ENCODE measurements at places on chromosomes 5 and 9.
A peak's percentile ranks its signal among the peaks of the same experiment; 100 is the strongest.

GRCh38 chr5:162473041-162473714 lies 405.6 kb downstream of the GABRG2 start:
- DNase-seq = no peak

DNA sequence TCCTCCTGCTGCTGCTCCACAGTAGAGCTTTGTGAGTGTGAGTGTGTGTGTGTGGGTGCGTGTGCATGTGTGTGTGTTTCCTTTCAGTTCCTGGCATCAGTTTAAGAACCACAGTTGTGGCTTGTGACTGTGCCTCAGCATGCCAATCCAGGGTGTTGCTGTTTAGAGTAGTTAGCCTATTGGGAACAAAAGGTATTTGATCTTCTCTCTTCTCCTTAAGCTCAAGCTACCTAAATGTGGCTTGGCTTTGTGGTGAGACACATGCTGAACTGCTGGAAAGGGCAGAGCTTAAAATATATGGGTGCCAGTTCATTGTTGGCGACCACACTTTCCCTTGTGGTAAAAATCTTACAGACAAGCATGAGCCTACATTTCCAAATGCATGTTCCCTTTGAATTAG lies 116.6 kb upstream of the BNC2 start:
- DNase-seq = no peak

- no peak for DNase-seq
Measured at GRCh38 chr5:141878186-141878710, at the start of gene PCDH1. Gene PCDH1, minus strand, starts transcription at chr5:141878410. Its CDS starts 148 bp downstream, at chr5:141878262.

- no peak for DNase-seq
Measured at GRCh38 chr9:93988056-93988455, 32.9 kb upstream of the BARX1 start.

DNA sequence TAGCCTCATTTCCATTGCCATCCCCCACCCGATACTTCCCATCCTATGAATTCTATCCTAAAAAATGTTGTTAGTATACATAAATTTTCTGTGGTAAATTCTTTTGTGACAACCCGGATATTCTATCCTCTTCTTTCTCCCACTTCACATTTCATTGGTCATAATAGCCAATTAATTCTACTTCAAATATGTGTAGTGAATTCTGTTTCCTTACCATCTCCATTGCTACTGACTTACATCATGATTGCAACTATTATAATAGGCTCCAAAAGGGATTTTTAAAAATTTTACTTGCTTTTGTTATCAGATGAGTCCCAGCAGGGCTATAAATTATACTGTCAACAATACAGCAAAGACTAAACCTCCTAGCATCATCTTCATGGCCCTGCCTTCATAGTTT lies 1326.8 kb downstream of the PTPRD start:
- no peak for DNase-seq

- no peak for DNase-seq
Measured at GRCh38 chr9:134433101-134433500, 106.8 kb downstream of the RXRA start.

GRCh38 chr5:16283791-16284190 lies 104.2 kb upstream of the MARCHF11 start:
- no peak for DNase-seq

GRCh38 chr5:8844206-8844605 lies 701.7 kb downstream of the SEMA5A start:
- no peak for DNase-seq

- DNase-seq = no peak
Measured at GRCh38 chr5:173888473-173889131, 453 bp downstream of the CPEB4 start.

- DNase-seq = no peak
Measured at GRCh38 chr9:98455256-98456155, 200.1 kb upstream of the TBC1D2 start.

- DNase-seq = no peak
Measured at GRCh38 chr5:69225860-69226259, 8.8 kb upstream of the CDK7 start.

DNA sequence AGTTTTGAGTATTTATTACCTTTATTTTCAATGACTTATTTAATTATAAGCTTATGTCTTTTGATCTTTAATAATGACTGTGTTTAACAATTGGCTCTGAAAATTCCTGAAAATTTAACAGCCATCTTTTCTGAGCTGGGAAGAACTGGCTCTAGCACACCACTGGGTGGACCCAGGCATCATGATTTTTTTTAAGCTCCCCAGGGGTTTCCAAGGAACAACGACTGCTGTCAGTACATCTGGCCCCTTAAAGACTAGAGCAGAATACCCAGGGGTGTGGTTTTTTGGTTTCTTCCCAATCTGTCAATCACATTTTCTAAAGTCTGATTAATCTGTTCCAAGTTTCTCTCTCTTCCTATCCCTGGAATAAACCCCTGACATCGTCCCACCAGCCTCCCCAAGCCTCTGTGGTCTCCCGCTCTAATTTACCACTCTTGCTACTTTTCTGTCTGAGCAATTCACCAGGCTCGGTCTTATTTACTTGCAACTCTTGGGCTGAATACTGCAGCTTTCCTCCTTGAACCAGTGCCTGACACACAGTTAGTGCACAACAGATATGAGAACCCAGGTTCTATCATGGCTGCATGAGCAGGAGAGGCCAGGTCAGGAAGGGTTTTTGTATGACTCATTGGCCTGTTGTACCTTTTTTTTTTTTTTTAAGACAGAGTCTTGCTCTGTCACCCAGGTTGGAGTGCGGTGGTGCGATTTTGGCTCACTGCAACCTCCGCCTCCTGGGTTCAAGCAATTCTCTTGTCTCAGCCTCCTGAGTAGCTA lies 321.9 kb downstream of the ZSWIM6 start:
- DNase-seq = no peak

DNA sequence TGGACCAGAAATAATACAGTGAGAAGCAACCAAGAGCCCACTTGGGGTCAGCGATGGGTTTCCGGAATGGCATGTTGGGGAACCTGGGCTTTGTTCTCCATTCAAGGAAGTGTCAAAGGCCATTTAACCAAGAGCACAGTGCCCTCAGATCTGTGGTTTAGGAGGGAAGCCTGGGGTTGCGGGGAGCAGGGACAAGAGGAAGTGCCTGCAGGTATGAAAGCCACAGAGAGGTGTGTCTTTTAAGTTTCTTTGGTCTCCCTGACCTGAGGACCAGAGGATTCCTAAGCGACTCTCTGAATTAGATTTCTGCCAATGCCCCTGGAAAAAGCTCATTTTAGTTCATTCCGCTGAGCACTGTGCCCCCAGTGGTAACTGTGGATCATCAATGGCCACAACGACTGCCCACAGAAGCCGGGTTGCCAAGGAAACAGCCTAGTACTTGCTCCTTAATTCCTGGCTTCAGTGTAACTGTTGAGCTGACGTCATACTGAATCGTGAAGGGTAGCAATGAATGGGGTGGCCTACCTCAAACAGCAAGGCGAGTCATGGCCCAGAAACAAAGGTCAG lies 107.3 kb upstream of the SPIN1 start:
- DNase-seq = no peak

GRCh38 chr9:27888661-27889295 lies 315.5 kb upstream of the C9orf72 start:
- DNase-seq = peak; percentile 21

DNA sequence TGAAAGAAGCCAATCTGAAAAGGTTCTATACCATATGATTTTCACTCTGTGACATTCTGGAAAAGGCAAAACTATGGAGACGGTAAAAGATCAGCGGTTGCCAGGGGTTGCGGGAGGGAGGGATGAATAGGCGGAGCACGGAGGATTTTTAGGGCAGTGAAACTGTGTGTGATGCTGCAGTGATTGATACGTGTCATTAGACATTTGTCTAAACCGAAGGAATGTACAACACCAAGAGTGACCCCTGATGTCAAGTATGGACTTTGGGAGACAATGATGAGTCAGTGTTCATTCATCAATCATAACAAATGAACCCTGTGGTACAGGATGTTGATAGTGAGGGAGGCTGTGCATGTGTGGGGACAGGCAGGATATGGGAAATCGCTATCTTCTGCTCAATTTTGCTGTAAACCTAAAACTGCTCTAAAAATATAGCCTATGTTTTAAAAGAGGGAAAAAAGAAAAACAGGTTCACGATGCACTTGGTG lies 34.4 kb downstream of the ERGIC1 start:
- no peak for DNase-seq

DNA sequence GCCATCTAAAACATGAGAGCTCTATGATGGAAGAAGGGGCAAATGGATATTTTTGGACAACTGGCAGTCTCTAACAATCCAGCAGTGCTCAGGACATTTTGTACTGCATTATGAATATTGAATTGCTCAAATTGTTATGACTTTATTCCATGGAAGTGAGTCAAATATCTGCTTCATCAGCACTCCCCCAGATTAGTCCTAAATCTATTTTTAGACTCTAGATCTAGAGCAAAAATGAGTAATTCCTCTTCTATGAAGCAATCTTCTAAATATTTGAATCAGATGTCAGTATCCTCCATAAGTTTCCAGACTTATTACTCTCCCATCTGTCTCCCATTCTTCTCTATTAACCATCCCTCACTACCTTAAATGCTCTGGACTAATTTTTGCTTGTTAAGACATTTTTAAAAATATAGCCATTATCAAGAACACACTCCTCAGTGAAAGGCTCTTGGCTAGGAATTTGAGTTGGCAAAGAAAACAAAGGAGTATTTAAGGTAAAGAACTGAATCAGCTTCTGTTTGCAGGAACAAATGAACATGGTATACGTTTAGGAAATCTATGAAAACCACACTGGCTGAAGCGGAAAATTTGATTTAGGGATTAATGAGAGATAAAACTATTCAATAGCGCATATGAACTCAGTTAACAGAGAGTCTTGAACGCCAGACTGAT lies 300.9 kb downstream of the MCTP1 start:
- no peak for DNase-seq

DNA sequence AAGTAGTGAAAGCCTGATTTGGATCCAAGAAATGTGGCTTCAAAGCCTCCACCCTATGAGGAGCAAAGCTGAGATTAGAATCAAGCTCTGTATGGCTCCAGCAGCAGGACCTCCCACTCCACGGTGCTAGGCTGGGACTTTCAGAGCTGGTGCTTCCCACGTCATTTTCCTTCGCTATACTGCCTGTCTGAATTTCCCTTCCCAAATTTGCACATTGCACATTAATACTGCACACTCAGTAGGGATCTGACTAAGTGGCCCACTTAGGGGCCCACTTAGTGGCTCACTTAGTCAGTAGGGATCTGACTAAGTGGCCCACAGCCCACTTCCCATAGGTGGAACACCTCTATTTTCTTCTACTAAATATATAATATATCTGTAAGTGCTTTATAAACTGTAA lies 14.1 kb upstream of the SPDL1 start:
- DNase-seq = no peak

DNA sequence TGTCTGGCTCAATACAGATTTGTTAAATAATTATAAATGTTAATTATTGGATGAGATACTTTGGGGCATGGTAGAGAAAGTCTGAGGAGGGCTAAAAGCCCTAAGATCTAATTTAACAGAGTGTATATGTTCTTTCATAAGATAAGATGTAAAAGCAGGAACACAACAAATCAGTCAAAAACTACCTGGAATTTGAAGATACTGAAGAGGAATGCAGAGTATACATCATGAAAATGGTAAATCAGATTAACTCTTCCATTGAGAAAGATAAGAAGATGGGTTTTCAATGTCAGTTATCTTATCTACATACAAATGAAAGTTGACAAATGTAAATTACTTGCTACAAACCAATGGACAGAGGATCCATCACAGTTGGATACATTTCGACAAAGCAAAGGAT lies 107.3 kb upstream of the NFIB start:
- DNase-seq = no peak

DNA sequence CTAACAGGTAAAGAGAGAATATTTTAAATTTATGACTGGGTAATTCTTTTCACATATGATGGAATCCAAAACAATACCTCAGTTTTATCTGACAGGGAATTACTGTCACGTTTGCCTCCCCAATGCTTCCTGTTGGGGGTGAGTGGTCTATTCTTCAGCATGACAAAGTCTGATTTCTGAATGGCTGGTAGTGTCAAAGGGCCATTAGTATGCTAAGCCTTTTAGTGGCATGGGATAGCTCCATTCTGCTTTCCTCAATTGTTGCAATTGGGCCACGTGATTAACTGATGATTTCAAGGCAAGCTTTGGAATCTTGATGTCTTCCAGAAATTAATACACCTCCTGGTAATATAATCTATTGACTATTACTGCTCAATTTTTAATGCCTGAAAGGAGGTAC lies 14.7 kb upstream of the NDUFS4 start:
- no peak for DNase-seq

- DNase-seq = no peak
Measured at GRCh38 chr5:171757853-171758535, 27.6 kb upstream of the SMIM23 start.

- peak; percentile 34 for DNase-seq
Measured at GRCh38 chr5:42756606-42757601, at the start of gene CCDC152. Gene CCDC152, plus strand, starts transcription at chr5:42756818. Its CDS starts 2,304 bp downstream, at chr5:42759122.

DNA sequence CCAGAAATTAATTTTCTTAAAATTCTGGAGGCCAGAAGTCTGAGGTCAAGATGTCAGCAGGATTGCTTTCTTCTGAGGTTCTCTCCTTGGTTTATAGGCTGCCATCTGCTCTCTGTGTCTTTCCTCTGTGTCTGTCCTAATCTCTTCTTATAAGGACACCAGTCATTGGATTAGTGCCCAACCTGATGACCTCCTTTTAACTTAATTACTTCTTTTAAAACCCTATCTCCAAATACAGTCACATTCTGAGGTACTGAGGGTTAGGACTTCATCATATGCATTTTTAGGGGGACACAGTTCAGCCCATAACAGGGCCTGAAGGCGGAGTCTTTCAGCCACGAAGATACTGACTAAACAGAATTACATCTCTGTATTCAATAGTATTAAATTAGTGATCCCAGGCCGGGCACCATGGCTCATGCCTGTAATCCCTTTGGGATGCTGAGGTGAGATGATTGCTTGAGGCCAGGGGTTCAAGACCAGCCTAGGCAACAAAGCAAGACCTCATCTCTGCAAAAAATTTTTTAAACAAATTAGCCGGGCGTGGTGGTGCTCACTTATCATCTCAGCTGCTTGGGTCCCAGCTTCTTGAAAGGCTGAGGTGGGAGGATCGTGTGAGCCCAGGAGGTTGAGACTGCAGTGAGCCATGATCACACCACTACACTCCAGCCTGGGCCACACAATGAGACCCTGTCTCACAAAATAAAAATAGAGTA lies 5.9 kb upstream of the RPS6 start:
- no peak for DNase-seq

DNA sequence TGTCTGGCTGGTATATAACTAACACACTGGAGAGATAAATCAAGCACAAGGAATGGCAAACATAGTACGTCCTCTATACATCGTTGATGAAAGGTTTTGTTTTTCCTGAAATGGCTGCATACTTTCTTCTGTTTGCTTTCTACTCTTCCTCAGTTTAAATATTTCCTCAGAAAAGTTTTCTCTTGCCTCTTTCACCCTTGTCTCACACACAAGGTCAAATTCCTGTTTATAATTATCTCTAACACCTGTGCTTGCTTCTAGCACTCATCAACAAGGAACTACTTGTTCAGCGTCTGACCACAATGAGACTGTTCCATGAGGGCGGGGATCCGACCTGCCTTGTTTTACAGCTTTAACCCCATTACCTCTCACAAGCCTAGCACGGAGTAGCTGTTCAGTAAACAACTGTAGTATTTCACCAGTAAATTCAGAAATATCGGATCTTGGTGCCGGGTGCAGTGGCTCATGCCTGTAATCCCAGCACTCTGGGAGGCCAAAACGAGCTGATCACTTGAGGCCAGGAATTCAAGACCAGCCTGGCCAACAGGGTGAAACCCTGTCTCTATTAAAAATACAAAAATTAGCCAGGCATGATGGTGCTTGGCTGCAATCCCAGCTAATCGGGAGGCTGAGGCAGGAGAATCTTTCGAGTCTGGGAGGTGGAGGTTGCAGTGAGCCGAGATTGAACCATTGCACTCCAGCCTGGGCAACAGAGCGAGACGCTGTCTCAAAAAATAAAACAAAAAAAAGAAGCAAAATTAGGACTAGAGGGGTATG lies 37.0 kb downstream of the NR6A1 start:
- DNase-seq = no peak

GRCh38 chr9:123445116-123445515 lies 89.1 kb downstream of the CRB2 start:
- DNase-seq = no peak
